ENCODE measurements at places on chromosomes 13 and 19.

GRCh38 chr19:1163934-1164683 lies 10.0 kb downstream of the SBNO2 start:
- DNase-seq, result no peak

GRCh38 chr19:13093407-13094105 lies 9.1 kb downstream of the LYL1 start:
- peak; percentile 76 for DNase-seq

- no peak for DNase-seq
Measured at GRCh38 chr19:28394725-28395124, 818.2 kb downstream of the UQCRFS1 start.

GRCh38 chr13:37491661-37492060 lies 106.9 kb downstream of the POSTN start:
- DNase-seq, result no peak

- DNase-seq, result no peak
Measured at GRCh38 chr13:110772091-110772984, 58.8 kb downstream of the ING1 start.

DNA sequence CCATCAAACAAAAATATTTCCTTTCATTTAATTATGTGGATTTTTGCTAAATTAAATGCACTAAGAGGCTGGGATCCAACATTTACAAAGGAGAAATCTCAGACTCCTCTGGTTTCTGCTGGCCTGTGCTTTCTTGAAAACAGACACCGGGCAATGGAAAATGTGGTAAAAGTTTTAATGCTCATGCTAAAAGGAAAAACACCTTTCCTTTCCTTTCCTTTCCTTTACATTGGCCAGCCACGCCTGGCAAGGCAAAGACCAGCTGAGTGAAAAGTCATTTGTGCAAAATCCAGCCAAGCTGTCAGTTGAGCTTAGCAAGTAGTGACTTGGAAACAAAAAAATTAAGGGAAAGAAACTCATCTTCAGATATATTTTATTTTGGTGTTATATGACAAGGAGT lies 240.3 kb downstream of the LACC1 start:
- DNase-seq, result no peak

DNA sequence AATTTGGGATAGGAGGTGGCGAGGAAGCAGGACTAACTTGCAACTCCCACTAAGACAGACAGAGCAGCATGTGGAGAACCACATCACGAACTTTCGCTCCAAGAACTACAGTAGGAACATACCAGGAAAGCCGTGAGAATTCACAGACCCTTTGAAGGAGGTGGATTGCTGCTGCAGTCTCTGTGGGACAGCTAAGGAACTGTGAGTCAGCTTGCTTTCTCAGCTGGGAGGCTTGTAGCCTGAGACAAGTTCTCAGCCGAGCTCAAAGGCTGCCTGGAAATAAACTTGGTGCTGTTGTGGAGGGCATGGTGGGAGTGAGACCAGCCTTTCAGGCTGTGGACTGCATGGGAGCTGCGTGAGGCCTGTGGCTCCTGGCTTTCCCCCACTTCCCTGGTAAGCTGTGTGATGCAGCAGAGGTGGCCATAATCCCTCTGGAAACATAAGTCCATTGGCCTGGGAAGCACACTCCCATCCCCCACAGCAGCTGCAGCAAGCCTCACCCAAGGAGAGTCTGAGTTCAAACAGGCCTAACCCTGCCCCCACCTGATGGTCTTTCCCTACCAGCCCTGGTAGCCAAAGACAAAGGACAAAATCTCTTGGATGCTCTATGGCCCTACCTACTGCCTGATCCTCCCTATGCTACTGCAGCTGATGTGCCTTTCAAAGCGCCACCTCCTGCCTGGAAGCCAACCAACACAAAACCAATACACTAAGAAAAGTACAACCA lies 441.1 kb upstream of the HTR2A start:
- DNase-seq, result no peak

DNA sequence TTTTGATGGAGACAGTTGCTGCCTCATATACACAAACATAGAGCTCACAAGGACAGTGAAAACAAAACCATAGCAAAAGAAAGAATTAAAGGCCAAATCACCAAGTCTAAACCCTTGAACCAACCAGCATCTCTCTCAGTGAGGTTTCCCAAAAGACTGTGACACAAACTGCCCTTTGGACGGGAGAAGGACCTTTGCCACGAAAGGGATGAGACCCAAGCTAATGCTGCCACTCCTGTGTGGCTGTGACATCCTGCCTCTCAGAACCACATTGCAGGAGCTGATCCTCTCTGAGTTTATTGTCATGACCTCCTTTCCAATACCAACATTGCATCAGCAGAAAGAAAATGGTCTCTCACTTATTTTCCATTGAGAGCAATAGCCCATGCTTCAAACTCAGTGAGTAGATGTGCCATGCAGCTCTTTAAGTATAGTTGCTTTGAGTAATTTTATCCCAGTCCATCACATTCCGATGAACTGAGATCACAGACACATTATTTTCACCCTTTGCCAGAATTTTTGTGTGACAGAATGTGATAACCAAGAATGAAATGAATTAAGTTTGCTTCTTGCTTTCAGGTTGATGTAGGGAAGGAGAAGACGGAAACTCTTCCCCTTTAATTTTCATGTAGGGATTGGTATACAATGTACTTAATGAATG lies 133.5 kb upstream of the IRS2 start:
- no peak for DNase-seq

- DNase-seq, result peak; percentile 79
Measured at GRCh38 chr19:48489608-48490216, 20.5 kb downstream of the CYTH2 start.
